ENCODE measurements at places on chromosomes 3 and 15.

- no peak for DNase-seq
These were observed 8.7 kb downstream of the ATP8B4 start for GRCh38 chr15:50110285-50110684.

- DNase-seq = no peak
These were observed 83.9 kb upstream of the MYO5C start for GRCh38 chr15:52379395-52380106.

DNA sequence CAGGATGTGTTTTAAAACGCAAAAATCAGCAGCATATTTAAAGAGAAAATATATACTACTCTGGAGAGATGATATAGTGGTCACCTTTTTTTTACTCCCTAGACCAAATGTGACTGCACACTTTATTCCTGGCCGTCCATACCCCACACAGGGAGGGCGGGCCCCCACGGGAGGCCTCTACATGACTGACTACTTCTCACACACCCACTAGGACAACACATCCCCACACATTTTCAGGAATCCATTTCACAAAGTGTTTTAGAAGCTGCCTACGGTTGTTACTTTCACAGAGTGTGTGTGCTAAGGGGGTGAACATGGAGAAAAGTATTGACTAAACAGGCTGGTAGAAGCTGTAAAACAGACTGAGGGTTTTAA, 67.9 kb downstream of the CHSY1 start:
- no peak for DNase-seq

- no peak for DNase-seq
These were observed 15.5 kb upstream of the PCSK6 start for GRCh38 chr15:101504866-101505609.

- DNase-seq = no peak
These were observed 28.5 kb downstream of the GREM1 start for GRCh38 chr15:32746116-32746857.

GRCh38 chr15:88238618-88239430, 17.7 kb downstream of the NTRK3 start:
- DNase-seq = no peak

Measured in anterior cingulate cortex (tissue), 58 donors.